ENCODE measurements at places on chromosomes 12 and 14.

- DNase-seq, result no peak
These were observed 206.2 kb upstream of the RGS6 start for GRCh38 chr14:71725922-71726579.

DNA sequence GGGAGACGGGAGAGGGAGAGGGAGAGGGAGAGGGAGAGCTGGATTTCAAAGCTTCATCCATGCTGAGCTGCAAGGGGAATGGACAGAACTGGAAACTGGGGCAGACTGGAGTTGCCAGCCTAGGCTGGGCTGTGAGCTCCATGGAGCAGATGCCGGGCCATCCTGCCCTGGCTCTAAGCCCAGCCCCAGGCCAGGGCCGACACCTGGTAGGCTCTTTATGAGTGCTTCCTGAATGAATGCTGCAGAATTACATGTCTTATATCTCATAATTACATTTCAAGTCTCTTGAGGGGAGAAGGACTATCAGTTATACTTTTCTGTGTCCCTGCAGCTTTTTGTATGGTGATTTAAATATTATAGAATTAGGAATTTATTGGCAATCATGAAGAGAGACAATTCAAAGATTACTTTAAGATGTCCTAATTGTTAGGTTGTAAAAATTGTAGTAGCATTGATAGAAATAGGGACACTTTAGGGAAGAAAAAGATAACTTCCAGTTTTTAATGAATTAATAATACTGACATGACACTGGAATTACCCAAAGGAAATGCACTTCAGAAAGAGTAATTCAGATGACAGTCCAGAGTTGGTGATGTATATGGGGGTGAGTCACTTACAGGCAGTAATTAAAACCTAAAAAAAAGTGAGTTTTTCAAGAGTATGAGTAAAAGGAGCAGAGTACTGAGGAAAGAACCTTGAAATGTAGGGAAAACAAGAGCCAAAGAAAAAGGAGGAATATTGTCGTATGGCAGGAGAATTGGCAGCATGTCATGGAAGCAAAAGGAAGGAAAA lies 29.0 kb downstream of the SCYL2 start:
- DNase-seq, result no peak

- DNase-seq, result no peak
These were observed 4.0 kb downstream of the FAM222A start for GRCh38 chr12:109717390-109718357.

- DNase-seq, result no peak
These were observed 157.6 kb upstream of the PDE3A start for GRCh38 chr12:20210621-20211215.

GRCh38 chr12:20390846-20391245 lies 22.5 kb downstream of the PDE3A start:
- DNase-seq, result no peak

- no peak for DNase-seq
These were observed 53.7 kb downstream of the RNF34 start for GRCh38 chr12:121453629-121454028.

DNA sequence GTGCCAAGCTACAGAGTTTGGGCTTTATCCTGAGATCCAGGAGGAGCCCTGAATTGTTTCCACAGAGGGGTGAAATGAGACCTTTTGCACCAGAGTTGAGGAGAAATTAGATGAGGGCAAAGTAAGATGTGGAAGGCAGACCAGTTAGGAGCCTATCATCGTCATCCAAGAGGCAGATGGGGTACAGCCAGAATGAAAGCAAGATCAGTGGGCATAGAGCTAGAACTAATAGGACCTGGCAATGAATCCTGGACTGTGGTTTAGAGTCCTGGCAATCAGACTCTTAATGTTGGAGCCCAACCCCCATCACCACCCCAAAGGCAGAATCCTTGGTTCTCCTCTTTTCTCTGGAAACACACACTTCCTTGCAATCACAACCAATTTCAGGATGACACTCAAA lies 166.6 kb upstream of the HMGA2 start:
- DNase-seq, result no peak

DNA sequence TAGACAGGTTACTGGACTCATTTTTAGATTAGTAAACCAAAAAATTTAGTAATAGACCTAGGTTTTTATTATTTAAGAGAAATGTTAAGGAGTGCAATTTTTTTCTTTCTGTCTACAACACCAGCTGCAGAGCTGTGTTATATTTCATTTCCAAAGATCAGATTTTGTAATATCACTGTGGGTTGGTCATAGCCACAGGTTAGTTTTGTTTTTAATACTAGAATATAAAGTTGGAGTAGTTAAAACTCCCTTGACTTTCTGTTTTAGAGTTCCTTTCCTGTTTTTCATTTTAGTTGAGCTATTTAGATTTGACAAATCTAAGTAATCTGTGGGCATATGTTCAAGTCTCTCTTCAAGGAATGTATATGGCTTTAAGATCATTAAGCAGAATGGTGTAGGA lies 30.7 kb upstream of the GARIN2 start:
- DNase-seq, result no peak

GRCh38 chr12:24127919-24128721 lies 178.7 kb upstream of the SOX5 start:
- no peak for DNase-seq

GRCh38 chr14:71737760-71738159 lies 194.5 kb upstream of the RGS6 start:
- no peak for DNase-seq

DNA sequence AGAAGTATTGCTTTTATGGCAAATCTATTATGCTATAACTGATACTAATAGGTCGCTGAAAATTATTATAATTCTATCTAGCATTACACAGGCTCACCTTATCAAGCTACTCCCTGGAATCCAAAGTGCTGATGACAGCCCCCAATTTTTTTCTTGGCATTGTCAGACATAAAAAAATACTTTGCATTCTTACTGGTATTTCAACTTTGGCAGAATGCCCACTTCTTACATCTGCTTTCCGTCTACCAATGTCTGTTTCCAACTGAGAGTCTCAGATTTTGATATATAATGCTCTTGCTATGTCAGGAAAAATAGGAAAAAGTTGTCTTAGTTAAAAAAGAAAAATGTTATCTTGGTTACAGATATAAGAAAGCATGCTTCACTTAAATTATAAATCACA lies 615.4 kb downstream of the C12orf50 start:
- no peak for DNase-seq

GRCh38 chr14:30826070-30826469 lies 48.3 kb upstream of the COCH start:
- DNase-seq, result no peak

DNA sequence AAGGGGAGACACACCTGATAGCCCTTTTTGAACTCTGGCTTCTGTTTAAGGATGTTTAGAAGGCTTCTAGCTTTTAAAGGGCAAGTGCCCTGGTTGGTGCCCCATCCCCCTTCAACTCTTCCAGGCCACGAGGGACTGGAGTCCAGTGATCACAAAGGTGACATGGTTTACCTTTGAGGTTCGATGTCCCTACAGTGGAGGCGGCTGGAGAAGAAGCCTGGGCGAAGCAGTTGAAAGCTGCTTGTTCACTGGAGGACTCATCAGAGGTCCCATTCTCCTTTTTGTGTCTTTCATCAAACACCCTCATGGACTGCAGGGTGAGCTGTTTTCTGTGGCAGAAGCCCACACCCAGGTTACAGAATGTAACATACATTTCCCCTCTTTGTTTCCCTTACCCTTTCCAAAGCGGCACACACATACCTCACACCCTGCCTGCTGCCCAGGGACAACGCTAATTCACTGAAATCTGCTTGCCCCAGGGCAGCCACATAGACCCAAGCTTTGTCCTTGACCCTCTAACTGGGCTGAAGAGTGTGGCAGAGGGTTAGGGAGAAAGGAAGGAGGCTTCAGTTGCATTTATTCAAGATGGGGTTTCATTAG lies 7.7 kb downstream of the TBX3 start:
- no peak for DNase-seq

GRCh38 chr12:87679251-87679650 lies 349.9 kb downstream of the C12orf50 start:
- no peak for DNase-seq

GRCh38 chr12:91327131-91327530 lies 144.5 kb upstream of the DCN start:
- no peak for DNase-seq

DNA sequence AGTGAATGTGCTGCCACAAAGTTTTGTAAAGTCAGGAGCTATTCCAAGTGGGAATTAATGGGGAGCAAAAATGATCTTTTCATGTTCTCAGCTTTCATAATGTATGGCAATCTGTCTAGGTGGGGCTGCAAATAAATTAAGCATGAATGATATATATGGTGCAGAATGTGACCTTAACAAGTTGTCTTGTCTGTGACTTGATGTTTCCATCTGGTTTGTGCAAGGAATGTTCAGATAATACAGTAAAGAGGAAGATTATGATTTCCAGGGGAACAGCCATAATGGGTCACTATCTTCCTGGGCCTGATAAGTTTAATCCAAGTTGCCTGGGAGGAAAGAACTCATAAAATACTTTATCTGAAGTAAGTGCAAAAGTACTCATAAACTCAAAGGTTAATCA lies 1815.8 kb upstream of the FLRT2 start:
- DNase-seq, result no peak

- DNase-seq, result no peak
These were observed 3.5 kb downstream of the ULK1 start for GRCh38 chr12:131897875-131898274.

DNA sequence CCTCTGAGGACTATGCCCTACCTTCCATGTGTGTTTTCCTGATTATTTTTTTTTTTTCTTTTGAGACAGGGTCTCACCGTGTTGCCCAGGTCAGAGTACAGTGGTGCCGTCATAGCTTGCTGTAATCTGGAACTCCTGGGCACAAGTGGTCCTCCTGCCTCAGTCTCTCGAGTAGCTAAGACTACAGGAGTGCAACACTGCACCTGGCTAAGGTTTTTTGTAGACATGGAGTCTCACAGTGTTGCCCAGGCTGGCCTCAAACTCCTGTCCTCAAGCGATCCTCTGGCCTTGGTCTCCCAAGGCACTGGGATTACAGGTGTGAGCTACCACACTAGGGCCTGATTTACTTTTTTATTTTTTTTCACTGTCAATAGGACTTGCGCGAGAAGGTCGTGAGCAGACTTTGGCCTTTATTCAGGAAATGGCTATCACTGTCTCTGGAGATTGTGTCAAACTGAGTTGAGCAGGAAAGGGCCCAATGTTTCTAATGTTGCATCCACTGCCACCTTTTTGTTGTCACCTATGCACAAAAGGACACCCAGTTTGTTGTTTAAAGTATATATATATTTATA lies 47.7 kb downstream of the FLRT2 start:
- no peak for DNase-seq

DNA sequence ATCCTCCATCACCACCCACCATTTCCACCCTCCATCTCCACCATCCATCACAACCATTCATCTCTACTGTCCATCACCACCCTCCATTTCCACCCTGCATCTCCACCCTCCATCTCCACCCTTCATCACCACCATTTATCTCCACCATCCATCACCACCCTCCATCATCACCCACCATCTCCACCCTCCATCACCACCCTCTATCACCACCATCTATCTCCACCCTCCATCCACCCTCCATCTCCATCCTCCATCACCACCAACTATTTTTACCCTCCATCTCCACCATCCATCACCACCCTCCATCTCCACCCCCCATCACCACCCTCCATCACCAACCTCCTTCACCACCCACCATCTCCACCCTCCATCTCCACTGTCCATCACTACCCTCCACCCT lies 4.7 kb upstream of the CEP170B start:
- DNase-seq, result no peak

DNA sequence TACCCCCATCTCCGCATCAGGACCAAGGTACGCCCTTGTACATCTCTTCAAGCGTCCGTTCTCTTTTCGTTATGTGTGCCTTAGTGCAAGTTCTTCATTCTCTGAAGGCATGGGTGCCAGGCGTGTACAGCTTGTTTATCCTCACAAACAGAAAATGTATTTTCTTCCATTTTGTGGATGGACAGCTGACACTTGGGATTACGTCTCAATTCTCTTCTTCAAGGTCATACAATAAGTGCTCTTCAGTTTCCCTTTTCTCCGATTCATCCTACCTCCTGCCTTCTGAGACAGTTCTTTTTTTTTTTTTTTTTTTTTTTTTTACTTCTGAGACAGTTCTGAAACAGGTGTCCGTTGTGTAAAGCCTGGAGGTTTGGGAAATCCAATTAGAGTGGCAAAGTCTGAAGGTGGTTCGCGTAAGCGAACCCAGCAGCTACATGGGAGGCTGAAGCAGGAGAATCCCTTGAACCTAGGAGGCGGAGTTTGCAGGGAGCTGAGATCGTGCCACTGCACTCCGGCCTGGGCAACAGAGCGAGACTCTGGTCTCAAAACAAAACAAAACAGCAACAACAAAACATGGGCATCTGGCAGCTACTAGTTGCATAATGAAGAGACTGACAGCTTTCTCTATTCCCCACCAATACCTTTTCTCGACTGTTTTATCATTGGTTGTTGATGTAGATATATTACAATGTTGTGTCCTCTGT lies 734 bp downstream of the COX6A1 start:
- DNase-seq, result no peak

- DNase-seq, result no peak
These were observed 19.3 kb downstream of the CCDC62 start for GRCh38 chr12:122793685-122794106.

DNA sequence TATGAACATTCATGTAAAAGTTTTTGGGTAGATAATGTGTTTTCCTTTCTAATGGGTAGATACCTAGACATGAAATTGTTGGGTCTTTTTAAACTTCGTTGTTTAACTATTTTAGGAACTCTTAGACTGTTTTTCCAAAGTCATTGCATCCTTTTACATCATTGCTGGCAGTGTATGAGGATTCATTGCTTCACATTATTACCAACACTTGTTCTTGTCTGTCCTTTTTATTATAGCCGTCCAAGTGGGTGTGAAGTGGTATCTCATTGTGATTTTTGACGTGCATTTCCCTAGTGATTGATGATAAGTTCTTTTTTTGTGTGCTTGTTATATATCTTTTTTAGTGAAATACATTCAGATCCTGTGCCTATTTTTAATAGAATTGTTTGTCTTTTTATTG lies 39.4 kb downstream of the USP15 start:
- no peak for DNase-seq

DNA sequence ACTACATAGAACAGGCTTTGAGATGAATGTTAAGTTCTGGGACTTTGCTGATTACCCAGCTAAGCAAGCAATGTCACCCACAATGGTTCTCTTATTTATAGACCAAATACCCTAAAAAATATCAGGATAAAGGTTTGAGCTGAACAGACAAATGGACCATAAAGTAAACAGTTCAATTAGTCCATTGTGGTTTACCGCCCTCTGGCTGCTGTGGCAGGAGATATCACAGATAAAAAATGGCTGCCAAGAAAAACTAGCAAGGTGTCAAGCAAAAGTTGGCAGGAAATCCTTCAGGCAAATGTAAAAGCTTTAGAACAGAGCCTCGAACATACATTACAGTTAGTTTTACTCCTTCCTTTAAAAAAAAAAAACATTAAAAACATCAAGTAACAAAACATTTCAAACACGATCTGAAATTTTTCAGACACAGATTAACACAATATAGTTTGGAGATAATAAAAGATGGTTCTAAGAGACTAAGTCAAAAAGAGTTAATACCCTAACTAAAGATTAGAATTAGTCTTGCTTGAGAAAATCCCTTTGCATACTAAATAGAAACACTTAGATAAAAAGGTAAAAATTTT lies 41.3 kb downstream of the MED13L start:
- DNase-seq, result peak; percentile 30

All from stimulated activated CD4-positive, alpha-beta T cell treated with anti-CD3 and anti-CD28 coated beads, Interleukin-12 subunit alpha, Interleukin-12 subunit beta, amount 100 ng/mL, for 4 hours (primary cell).